ENCODE measurements at places on chromosomes 6 and 20.

- no peak for DNase-seq
These were observed 12.8 kb upstream of the HLA-F start for GRCh38 chr6:29710281-29710941.

DNA sequence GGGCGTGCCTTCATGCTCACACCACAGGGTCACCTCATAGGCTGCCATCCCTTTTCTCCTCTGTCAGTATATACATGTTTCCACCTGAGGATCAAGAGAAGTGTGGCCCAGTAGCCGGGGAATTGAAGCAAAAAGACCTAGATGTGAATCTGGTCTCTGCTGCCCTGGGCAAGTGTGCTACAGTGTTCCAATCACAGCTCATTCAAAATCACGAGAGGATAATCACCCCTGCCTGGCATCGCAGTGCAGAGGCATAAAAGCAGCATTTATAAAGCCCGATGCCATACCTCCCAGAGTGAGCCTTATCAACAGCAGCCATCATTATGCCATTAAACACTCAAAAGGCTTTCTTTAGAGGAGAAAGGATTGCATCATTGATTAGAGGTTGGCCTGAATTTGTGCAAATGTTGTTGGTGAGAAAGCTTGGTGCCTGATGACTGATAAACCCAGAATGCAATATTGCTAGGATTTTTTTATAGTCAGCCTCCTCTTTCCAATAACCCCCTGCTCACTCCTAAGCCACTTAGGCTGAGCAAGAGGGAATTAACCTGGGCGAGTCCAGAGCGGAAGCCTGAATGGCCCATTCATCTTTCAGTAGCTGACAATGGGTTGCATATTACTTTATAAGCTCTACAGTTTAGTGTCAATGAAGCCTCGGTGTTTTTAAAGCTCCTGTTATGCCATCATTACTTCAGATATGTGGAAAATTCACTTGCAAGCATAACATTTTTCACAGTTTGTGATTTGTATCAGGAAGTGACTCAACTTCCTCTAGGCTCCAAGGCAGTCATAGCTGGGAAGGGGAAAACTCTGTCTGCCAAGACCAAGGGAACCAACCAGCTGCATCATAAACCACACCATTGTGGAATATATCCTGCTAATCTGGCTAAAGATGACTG is 92.5 kb upstream of the NXT1 start:
- no peak for DNase-seq

- DNase-seq, result no peak
These were observed 81.2 kb downstream of the SPTLC3 start for GRCh38 chr20:13089950-13090469.

DNA sequence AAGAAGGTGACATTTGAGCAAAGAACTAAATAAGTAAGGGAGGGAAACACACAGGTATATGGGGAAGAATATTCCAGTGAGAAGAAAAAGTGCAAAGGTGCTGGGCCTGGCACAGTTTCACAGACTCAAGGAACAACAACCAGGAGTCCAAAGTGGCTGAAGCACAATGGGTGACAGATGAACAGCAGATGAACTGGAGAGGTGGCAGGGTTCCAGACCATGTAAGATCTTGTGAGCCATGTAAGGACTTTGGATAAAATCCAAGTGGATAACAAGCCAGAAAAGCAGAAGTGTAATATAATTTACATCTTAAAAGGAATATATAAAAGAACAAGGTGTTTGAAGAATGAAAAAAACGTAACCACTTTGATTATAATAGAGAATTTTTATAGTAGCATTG is 87.9 kb downstream of the MMS22L start:
- no peak for DNase-seq

- peak; percentile 59 for DNase-seq
These were observed 244.9 kb upstream of the SOX4 start for GRCh38 chr6:21348504-21349195.

GRCh38 chr6:88547768-88548167 is 381.6 kb upstream of the CNR1 start:
- DNase-seq, result no peak

DNA sequence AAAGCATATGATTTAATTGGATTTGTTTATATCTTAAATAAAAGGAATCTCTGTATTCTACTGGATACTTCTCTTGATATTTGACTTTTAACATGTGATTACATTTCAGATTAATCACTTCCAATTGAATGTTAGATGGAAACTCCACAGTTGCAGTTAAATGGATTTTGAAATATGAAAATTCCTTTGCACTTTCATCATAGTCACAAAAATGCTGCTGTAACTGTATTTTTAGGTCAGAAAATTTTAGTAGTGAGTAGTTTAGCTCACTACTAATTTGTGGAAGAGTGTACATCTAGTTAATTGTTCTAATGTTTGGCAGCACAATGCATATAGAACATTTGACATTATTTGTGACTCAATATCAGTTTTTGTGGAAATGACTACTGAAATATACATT is 26.8 kb downstream of the PTCHD4 start:
- no peak for DNase-seq

GRCh38 chr20:48606172-48606840 is 221.5 kb downstream of the PREX1 start:
- DNase-seq, result no peak

DNA sequence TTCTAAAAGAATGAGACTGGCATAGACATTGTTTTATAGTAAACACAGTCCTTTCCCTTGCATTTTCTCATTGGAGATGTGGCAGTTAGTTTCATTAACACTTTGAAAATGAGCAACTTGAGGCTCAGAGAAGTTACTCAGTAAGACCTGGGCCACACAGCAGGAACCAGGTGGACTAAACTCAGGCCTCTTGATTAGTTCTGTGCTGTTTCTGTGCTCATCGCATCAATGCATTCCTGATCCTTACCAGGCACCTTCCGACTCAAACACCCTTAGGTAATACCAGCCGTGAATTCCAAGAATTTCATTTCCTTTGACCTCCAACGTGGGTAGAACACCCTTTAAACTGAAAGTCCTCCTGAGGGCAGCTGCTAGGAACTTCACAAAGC is 362.8 kb downstream of the ESR1 start:
- no peak for DNase-seq

- no peak for DNase-seq
These were observed 186.6 kb upstream of the OPRM1 start for GRCh38 chr6:153852481-153852880.

DNA sequence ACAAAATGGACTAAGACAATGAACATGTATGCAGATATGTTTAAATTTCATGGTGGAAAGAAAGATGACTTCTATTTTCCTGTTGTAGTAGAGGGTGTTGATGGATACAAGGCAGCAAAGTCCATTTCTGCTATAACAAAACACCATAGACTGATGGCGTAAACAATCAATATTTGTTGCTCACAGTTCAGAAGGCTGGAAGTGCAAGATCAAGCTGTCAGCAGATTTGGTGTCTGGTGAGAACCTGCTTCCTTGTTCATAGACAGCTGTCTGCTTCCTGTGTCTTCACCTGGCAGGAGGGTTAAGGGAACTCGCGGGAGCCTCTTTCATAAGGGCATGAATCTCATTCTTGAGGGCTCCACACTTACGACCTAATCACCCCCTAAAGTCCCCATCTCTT is 83.0 kb upstream of the ELOVL5 start:
- no peak for DNase-seq

GRCh38 chr20:24909861-24910260 is 39.2 kb upstream of the CST7 start:
- DNase-seq, result no peak

- DNase-seq, result no peak
These were observed 378.2 kb upstream of the SULF2 start for GRCh38 chr20:48163505-48163904.

- no peak for DNase-seq
These were observed 500.3 kb upstream of the PTCHD4 start for GRCh38 chr6:48611332-48611731.

GRCh38 chr20:17889226-17889625 is 79.4 kb downstream of the SNX5 start:
- no peak for DNase-seq

DNA sequence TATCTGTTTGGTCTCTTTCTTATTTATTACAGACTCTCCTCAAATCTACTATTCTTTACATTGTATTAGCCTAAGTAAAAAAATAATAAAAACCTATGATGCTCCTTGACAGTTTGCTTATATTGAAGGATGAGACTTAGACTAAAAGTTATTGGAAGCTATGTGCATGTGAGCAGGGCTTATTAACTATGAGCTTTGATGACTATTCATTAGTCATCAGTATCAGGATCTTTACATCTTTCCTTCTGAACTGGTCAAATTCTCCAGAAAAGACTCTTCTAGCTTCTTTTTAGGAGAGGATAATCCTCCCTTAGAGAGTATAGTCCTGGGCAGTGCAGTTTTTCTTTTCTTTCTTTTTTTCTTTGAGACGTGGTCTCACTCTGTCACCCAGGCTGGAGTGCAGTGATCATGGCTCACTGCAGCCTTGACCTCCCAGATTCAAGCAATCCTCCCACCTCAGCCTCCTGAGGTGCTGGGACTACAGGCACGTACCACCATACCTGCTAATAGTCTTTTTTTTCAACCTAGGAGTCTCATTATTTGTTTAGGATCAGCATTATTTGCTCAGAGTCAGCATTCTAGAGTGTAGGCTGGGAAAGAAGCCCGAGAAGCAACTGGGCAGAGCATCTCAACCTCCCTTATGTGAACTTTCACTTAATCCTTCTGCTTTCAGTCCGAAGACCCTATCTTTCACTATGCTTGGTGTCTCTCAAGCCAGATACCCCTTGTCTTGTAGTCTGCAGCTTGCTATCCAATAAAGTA is 37.1 kb upstream of the YWHAB start:
- DNase-seq, result no peak

DNA sequence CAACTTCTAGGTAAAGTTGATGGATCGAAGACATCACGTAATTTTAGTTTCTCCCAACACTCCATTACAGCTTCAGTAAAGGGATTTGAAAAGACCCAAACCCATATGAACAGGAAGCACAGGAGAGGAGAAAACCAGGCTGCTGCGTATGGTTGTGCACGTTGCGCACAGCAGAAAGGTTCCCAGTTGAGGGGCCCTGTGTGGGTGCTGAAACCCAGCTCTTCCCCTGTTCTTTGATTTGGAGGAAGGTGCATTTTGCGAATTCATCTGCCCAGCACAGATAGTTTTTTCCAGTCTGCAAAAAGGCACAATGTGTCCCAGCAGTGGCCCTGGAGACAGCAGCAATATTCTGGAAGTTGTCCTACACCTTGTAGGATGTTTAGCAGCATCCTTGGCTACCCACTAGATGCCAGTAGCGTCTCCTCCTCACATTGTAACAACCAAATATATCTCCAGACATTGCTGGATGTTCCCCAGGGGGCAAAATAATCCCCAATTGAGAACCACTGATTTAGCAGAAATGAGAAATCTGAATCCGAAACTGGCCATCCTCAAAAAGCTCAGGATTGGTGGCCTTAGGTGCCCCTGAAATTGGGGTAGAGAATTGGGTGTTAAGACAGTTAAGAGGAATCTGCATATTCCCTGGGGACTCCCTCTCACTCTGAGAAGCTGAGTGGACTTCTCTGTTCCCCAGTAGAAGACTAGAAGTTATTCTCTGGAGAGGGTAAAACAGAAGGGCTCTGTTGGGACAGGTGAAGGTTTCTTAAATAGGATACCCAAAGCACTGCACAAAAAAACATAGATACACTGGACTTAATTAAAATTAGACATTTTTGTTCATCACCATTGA is 12.2 kb downstream of the SUN5 start:
- no peak for DNase-seq

GRCh38 chr20:6644813-6645628 is 122.5 kb upstream of the BMP2 start:
- no peak for DNase-seq

DNA sequence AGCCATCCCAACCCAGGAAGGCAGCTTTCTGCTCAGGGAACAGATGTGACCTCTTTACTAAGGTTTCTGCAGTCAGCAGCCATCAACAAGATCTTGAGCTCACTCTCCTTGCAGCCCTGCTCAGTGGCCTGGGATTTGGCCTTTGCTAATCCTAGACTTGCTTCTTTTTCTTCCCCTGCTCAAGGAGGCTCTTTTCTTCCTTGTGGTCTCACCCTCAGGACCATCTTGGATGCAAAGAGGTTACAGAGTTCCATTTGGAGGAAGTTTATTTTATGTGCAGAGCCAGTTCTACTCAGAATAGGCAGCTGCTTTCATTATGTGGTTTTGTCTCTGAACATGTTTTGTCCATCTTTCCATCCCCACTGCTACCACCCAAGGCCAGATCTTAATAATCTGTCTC is 49.3 kb downstream of the RALY start:
- no peak for DNase-seq

DNA sequence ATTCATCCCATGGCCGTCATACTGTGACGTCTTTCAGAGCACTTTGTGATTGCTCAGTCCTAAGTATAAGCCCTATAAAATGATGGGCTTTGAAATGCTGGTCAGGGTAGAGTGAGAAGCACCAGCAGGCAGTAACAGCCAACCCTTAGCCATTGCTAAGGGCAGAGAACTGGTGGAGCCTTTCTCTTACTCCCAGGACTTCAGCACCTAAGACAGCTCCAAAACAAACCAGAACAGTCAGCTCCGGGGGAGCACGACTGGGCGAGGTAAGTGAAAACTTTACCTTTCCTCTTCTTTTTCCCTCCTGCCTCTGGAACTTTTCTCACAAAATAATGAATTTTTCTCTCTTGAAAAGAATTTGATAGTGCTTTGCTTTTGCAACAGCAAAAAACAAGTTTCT is at the start of gene VIP:
TSS of gene VIP (plus strand) at position 104 of the 400 bp plus-strand sequence. CDS start 1,381 bp downstream, outside the sequence.
- DNase-seq, result peak; percentile 9

- no peak for DNase-seq
These were observed 138.5 kb downstream of the UST start for GRCh38 chr6:148885136-148885865.

- no peak for DNase-seq
These were observed 3.8 kb downstream of the PEX7 start for GRCh38 chr6:136826216-136826615.

DNA sequence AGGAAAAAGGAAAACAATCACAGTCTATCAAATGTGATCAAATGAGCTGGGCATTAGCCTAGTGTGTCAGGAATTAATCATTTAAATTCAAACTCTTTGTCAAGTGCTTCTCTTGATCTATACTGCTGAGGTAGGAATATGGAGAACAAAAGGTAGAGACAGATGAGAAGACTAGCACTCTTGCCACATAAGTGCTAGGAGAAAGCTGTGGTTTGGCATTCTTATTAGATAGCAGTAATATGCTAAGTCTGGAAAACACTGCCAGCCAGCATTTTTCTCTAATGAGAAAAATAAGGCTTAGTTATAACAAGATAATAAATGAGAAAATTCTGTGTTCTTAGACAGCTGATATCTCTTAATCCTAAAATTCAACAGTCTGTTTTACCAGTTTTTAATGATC is 38.9 kb downstream of the ORC3 start:
- DNase-seq, result no peak

DNA sequence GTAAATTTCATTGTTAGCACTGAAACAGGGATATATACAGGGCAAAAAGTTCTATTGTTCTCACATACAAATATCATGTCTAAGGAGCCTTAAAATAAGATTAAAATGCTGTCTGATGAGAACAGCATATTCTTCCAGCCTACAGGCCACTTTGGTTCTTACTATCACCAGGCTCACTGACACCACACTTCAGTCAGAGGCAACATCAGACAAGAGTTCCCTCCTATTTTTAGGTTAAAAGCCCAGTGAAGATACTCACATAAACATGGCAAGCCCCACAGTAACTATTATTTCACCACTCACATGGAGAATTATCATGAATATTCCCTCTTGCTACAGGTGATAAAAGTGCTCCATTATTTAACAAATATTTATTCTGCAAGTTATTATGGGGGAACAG is 175.8 kb downstream of the ISM1 start:
- DNase-seq, result no peak

- DNase-seq, result no peak
These were observed 32.1 kb upstream of the CENPW start for GRCh38 chr6:126307849-126308248.

GRCh38 chr6:146598772-146599405 is at the start of gene ADGB:
ADGB (plus strand) TSS chr6:146598972; CDS start chr6:146599041, 69 bp downstream.
- DNase-seq, result peak; percentile 52

Data from left renal cortex interstitium (tissue), 4 donors.